Activated gamma-delta T cell treated with anti-CD3 and anti-CD28 coated beads, Interleukin-2, amount 50 U/mL, for 16 hours (primary cell): ENCODE measurements at places on chromosomes 2 and 18.

DNA sequence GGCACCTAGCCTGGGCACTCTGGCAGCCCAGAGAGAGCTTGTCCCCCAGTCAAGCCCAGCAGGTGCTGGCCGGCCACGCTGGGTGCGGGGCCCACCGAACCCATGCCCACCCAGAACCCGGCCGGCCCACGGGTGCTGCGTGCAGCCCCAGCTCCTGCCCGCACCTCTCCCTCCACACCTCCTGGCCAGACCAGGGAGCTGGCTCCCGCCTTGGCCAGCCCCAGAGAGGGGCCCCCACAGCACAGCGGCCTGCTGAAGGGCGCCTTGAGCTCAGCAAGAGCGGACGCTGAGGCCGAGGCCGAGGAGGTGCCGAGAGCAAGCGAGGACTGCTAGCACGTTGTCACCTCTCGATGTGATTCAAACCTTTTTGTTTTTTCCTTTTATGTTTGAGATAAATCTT, 407.0 kb upstream of the KCNJ3 start:
- no peak for DNase-seq

DNA sequence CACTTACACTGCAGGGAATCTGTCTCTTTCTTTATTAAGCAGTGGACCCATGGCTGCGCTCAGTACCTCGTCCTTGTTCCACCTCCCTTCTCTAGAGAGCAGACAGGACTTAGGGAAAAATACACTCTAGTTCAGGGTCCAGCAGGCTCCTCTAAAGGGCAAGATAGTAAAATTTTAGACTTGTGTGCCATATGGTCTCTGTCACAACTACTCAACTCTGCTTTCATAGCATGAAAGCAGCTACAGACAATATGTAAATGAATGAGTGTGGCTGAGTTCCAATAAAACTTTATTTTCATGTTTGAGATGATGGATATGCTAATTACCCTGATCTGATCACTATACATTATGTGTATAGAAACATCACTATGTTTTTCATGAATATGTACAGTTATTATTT, 163.1 kb downstream of the BABAM2 start:
- no peak for DNase-seq

DNA sequence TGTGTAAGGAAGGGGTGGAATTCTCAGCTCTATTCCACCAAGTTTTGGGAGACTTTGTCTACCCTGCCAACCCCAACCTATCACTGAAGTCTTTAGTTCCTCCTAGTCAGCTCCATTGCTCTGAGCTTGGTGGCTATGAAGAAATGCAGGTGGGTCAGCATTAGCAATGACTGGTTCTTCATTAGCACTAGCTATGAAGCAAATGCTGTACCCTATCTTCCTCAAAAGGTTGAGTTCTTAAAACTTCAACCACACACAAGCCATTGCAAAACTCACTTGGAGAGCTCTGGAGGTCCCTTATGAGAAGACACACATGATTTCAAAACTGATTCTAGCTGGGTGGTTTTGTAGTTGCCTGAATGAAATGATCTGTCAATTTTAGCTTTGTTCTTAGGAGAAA, 193.8 kb downstream of the IKZF2 start:
- no peak for DNase-seq

- DNase-seq, result no peak
Observed at GRCh38 chr18:55999641-56000040, 411.6 kb upstream of the TCF4 start.

- no peak for DNase-seq
Observed at GRCh38 chr2:63465633-63466032, 122.6 kb downstream of the WDPCP start.
